ENCODE measurements at places on chromosomes 4 and X. TPM values are rescaled to one million over a fixed set of nuclear protein-coding genes. Genes with fewer than 3 reads are reported as not detected.

Gene CENPVL2
- total RNA-seq: not detected

Gene ADGRL3
- 2.8 TPM for total RNA-seq

Gene PWWP3B
- 10.1 TPM for total RNA-seq

Gene CXXC4
- total RNA-seq: 0.36 TPM

Gene KLHL15
- total RNA-seq: 10.2 TPM

Gene FGF5
- total RNA-seq: 0.24 TPM

Gene USP26
- total RNA-seq: not detected

Gene NELFA
- 12.5 TPM for total RNA-seq

- DNase-seq: no peak
- H3K27me3 ChIP-seq: no peaks in the 10 kb centered on the region
- no peaks in the 10 kb centered on the region for H3K36me3 ChIP-seq
Observed at GRCh38 chrX:119624417-119624816, 18.2 kb upstream of the NKRF start.

DNA sequence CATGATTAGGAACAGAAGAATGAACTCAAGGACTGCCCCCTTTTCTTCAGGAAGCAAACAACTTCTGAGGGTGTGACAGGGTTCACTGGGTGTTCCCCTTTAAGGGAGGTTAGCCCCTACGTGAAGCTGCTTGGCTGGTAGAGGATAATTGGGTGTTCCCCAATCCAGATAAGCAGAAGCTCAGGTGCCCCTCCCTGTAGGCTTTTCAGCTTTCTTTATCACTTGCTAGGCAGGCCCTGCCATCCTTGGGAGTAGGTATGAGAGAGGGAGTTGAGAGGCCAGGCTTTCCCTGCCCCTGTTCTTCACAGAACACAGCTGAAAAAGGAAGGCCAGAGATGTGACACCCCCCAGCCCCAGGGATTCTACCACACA, 44.2 kb downstream of the RTL9 start:
- no peaks in the 10 kb centered on the region for H3K4me1 ChIP-seq
- no peaks in the 10 kb centered on the region for H3K36me3 ChIP-seq
- no peak overlapping the region for H3K4me3 ChIP-seq
- DNase-seq: no peak
- no peaks in the 10 kb centered on the region for H3K27me3 ChIP-seq

GRCh38 chrX:55220119-55220794, at the start of gene PAGE5:
Gene PAGE5 (plus strand): TSS chrX:55220346. CDS start chrX:55221383, 1,037 bp downstream.
- DNase-seq: no peak
- H3K4me1 ChIP-seq: no peaks in the 10 kb centered on the region
- H3K27me3 ChIP-seq: no peaks in the 10 kb centered on the region
- no peak within 1 kb of the TSS for H3K27ac ChIP-seq
- H3K36me3 ChIP-seq: no peaks in the 10 kb centered on the region

DNA sequence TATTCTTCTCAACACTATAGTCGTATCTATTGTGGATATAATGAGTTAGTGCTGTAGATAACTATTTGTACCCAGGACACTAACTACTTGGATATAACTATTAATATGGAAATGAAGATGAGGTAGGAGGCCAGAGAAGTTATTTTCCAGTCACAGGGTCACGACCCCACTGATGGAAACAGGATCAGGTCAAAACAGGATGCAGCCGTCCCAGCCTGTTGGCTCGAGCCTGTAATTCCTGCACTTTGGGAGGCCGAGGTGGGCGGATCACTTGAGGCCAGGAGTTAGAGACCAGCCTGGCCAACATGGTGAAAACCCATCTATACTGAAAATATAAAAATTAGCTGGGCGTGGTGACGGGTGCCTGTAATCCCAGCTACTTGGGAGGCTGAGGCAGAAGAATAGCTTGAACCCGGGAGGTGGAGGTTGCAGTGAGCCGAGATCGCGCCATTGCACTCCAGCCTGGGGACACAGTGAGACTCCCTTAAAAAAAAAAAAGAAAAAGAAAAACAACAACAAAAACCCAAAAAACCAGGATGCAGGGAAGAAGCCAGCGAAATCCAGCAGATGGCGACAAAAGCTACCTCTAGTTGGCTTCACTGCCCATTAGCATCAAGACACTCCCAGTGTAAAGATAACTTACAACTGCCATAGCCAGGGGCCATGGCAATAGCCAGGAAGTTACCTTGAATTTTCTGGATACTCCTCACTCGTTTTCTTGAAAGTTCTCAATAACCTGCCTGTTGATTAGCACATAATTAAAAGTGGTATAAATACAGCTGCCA, 37.9 kb upstream of the NKAP start:
- no peak overlapping the region for H3K27ac ChIP-seq
- no peaks in the 10 kb centered on the region for H3K4me1 ChIP-seq
- no peak overlapping the region for H3K4me3 ChIP-seq
- H3K36me3 ChIP-seq: no peaks in the 10 kb centered on the region
- no peak for DNase-seq
- no peaks in the 10 kb centered on the region for H3K27me3 ChIP-seq

DNA sequence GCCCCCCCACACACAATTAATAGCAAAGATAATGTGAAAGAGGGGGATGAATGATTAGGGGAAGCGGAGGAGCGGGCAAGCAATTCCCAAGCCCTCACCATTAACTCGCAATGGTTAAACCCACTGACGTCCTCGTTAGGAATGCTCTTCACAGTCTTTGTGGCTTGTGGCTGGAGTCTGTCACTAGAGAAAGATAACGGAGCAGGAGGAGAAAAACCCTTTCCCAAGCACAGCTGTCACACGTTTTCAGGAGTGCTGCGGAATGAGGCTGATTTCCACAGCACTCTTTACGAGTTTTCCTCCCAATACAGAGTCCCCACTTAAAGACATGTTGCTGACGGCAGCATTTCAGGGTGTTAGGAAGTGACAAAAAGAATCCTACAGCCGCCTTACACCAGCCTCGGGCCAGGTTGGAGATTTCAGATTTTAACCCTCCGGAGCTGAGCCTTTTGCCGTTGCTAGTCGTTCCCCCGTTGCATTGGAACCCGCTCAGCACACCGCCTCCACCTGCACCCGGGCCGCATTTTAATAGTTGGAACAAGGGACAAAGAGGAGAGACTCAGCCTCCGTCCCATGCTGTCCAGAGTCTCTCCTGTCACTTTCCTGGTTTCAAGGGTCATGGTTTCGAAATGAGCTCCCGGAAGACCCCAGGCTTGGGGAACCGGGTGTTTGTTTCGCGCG, 92.2 kb downstream of the GEMIN8 start:
- no peaks in the 10 kb centered on the region for H3K36me3 ChIP-seq
- H3K4me3 ChIP-seq: peak overlapping the region; percentile 61
- no peaks in the 10 kb centered on the region for H3K4me1 ChIP-seq
- H3K27ac ChIP-seq: no peak overlapping the region
- no peaks in the 10 kb centered on the region for H3K27me3 ChIP-seq
- DNase-seq: no peak

DNA sequence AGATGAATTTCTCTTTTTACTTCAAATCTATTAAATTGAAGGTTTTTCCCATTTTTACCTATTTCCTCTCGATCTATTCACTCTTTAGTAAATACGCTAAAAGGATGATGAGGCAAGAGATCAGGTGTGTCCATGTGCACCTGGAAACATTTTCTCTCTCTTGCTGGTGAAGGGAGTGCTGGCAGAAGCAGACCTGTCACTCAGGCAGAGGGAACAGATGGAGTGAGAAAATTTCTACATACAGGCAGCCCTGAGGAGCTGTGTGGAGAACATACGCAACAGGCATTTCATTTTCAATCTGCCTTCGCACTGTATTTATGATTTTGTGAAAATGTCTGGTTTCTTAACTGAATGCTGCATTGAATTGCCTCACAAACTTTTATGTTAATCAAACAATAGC, 249.5 kb downstream of the GPM6A start:
- no peaks in the 10 kb centered on the region for H3K27me3 ChIP-seq
- H3K4me3 ChIP-seq: no peak overlapping the region
- no peak for DNase-seq
- H3K36me3 ChIP-seq: no peaks in the 10 kb centered on the region
- no peaks in the 10 kb centered on the region for H3K4me1 ChIP-seq
- H3K27ac ChIP-seq: no peak overlapping the region

DNA sequence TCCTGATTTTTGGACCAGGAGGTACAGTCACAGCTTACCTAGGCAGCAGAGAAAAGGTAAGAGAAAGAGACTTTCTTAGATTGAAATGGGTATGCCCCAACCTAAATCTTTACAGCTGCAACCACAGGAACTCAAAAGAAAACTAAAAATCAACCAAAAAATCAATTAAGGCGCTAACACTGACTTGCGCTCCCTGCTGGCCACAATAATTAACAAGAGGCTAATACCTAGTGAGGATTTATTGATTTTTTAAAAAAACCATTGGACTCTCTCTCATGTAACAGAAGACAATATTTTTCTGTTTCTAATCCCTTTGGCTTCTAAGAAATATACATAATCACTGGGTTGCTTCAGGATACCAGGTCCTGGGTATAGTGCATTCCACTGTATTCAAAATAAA, 153.9 kb upstream of the TENM3 start:
- H3K4me1 ChIP-seq: no peaks in the 10 kb centered on the region
- no peak overlapping the region for H3K27ac ChIP-seq
- H3K4me3 ChIP-seq: no peak overlapping the region
- H3K27me3 ChIP-seq: no peaks in the 10 kb centered on the region
- no peaks in the 10 kb centered on the region for H3K36me3 ChIP-seq

DNA sequence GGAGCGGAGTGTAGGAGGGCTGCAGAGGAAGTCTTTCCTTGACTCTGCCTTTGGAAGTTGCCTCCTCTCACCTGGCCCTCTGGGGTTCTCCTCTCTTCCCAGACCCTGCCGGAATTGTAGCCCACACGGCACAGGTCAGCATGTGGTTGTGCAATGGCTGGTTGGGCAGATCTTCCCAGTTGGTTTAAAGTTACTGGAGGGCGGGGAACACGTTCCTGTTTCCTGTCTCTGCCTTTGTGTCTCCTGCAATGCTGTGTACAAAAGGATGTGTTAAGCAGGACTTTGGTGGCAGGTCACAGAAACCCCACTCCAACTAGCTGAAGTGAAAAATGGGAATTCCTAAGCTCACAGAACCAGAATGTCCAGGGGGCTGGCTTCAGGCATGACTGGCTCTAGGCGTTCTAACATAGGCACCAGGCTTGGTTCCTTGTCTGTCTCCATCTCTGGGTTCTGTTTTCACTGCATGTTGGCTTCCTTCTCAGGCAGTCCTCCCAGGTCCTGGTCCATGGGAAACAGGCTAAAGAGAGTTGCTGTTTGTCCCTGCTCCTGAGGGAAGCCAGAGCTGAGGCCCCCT, 19.9 kb downstream of the SORCS2 start:
- no peaks in the 10 kb centered on the region for H3K27me3 ChIP-seq
- H3K36me3 ChIP-seq: no peaks in the 10 kb centered on the region
- no peak overlapping the region for H3K4me3 ChIP-seq
- peaks cover 5% of the 10 kb centered on the region for H3K4me1 ChIP-seq
- DNase-seq: no peak

DNA sequence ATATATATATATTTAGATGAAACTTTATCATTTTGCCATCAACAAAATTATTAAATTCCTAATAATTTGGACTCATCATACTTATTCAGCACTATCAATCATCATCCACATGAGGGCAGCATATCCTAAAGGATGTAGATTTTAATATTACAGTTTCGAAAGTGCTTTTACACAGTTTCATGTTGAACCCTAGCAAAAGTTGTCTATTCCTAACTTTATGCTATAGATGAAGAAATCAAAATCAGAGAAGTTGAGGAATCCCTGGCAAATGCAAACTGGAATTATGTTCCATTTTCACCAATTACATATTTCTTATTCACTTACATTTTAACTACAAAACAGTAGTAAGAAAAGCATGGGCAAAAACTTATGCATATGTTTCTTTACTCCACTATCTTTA, 36.6 kb upstream of the UGT2A1 start:
- no peak for DNase-seq
- no peaks in the 10 kb centered on the region for H3K36me3 ChIP-seq
- H3K27me3 ChIP-seq: no peaks in the 10 kb centered on the region
- no peaks in the 10 kb centered on the region for H3K4me1 ChIP-seq

- no peak overlapping the region for H3K4me3 ChIP-seq
- peaks cover 6% of the 10 kb centered on the region for H3K27me3 ChIP-seq
- no peak overlapping the region for H3K27ac ChIP-seq
- H3K4me1 ChIP-seq: no peaks in the 10 kb centered on the region
- H3K36me3 ChIP-seq: no peaks in the 10 kb centered on the region
- no peak for DNase-seq
Observed at GRCh38 chrX:153444333-153445011, 1.4 kb downstream of the TREX2 start.

- no peaks in the 10 kb centered on the region for H3K36me3 ChIP-seq
- H3K27me3 ChIP-seq: no peaks in the 10 kb centered on the region
- H3K4me1 ChIP-seq: no peaks in the 10 kb centered on the region
- no peak overlapping the region for H3K4me3 ChIP-seq
Observed at GRCh38 chr4:46949822-46950221, 40.8 kb upstream of the COX7B2 start.

GRCh38 chrX:154809939-154810665, 4.8 kb upstream of the MPP1 start:
- no peak overlapping the region for H3K27ac ChIP-seq
- no peak overlapping the region for H3K4me3 ChIP-seq

GRCh38 chrX:46327566-46328115, 217.6 kb downstream of the ZNF674 start:
- no peaks in the 10 kb centered on the region for H3K27me3 ChIP-seq
- H3K36me3 ChIP-seq: no peaks in the 10 kb centered on the region
- DNase-seq: no peak
- no peak overlapping the region for H3K4me3 ChIP-seq
- no peak overlapping the region for H3K27ac ChIP-seq

- DNase-seq: no peak
- H3K4me3 ChIP-seq: no peak overlapping the region
- H3K36me3 ChIP-seq: no peaks in the 10 kb centered on the region
- H3K4me1 ChIP-seq: no peaks in the 10 kb centered on the region
- no peak overlapping the region for H3K27ac ChIP-seq
Observed at GRCh38 chr4:72323227-72323626, 245.8 kb downstream of the ADAMTS3 start.

DNA sequence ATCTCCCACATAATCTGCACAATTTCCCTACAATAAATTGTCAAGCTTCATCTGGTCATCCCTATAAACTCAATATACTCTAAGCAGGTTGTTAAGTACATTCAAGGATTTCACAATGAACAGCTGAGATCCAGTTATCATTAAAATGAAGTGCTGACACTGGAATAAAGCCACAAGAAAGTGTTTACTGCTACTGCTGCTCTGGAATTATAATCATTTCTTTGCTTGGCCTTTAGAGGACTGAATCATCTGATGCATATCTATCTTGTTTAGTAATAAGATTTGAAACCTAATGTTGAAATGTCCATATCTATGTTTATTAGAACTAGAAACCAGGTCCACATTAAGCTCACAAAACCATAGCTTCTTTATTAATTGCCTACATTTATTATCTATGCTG, 338.6 kb upstream of the ZFP42 start:
- H3K27ac ChIP-seq: no peak overlapping the region
- no peaks in the 10 kb centered on the region for H3K4me1 ChIP-seq

DNA sequence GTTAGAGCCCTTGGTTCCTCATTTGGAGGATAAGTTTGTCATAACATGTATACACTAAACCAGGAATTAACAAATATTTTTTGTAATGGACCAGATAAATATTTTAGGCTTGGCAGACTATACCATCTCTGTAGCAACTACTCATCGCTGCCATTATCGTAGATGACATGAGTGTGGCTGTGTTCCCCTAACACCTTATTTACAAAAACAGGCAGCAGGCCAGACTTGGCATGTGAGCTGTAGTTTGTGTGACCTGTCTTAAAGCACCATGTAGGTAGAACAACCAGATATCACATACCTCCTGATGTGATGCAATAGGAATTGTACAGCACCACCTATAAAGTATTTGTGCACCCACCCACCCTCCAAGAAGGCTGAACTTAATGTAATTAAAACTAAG, 82.0 kb downstream of the RASGEF1B start:
- H3K36me3 ChIP-seq: no peaks in the 10 kb centered on the region
- DNase-seq: no peak

Data from psoas muscle (tissue), 8 donors.